MCF 10A (cell line): ENCODE measurements at places on chromosomes 4 and X. TPM values are rescaled to one million over a fixed set of nuclear protein-coding genes. Genes with fewer than 3 reads are reported as not detected.

Gene CACNA1F
- not detected in 2 replicates for total RNA-seq

Gene OPRPN
- total RNA-seq: not detected in 2 replicates

Gene CXCL11
- not detected in 2 replicates for total RNA-seq

Gene ZNF718
- total RNA-seq: 10.8 and 12.2 TPM in 2 replicates

Gene MAGEA9B
- total RNA-seq: not detected in 2 replicates

Gene CPZ
- not detected in 2 replicates for total RNA-seq

Gene ARMCX4
- total RNA-seq: not detected in 2 replicates

DNA sequence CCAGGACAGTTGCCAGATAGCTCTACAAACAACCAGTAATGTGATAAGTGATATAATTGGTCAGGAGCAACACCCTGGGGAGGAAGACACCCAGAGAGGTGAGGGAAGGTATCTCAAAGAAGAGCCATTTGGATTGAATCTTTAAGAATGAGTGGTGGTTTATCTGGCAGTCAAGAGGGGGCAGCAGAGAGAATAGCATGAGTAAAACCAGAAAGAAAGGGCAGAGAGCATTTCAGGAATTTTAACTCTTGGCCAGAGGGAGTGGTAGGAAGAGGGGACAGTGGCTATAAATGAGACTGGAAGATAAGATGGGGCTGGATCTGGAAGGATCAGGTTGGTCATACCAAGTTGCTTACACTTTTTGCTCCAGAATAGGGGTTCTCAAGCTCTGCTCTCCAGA is 5.9 kb upstream of the SEPTIN6 start:
- DNase-seq: peak; percentile 67
- H3K4me1 ChIP-seq: no peaks in the 10 kb centered on the region
- no peak overlapping the region for H3K4me3 ChIP-seq
- H3K36me3 ChIP-seq: no peaks in the 10 kb centered on the region

DNA sequence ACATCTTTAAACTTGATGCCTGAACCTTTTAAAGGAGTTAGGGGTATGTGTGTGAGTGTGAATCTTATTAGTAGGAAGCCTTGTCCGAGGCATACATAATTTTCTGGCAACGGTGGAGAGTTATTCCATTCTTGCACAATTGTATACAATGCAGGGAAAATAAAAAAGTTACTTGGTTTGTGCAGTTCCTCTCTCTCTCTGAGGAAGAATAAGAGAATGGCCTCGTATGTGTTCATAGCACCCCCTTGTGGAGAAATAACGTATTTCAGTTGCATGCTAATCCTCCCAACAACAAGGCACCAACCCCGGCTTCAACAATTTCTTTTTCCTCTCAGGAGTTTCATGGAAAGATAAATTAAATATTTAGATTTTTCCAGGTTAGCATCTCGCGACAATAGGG is 33.7 kb upstream of the FGF13 start:
- no peaks in the 10 kb centered on the region for H3K4me1 ChIP-seq
- peak; percentile 66 for DNase-seq
- H3K4me3 ChIP-seq: no peak overlapping the region
- H3K27me3 ChIP-seq: peaks cover 19% of the 10 kb centered on the region

DNA sequence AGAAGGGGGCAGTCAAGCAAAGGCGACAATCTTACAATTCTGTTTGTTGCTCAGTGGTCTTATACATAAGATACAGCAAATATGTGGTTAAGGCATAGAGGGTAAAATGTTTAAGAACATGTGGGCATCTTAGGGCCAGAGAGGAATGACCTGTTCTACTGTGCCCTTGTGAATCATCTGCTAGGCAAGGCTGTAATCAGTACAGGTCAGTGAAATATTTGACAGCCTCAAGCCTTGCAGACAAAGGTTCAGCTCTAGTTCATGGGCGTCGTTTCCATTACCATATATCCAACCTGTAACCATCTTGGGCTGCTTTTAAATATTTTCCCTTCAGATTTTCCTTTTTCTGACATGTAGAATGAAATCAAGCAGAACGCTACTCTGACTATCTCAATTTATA is 37.3 kb downstream of the AGA start:
- no peaks in the 10 kb centered on the region for H3K4me1 ChIP-seq
- H3K36me3 ChIP-seq: no peaks in the 10 kb centered on the region
- H3K27ac ChIP-seq: no peak overlapping the region
- H3K27me3 ChIP-seq: no peaks in the 10 kb centered on the region
- DNase-seq: no peak
- H3K4me3 ChIP-seq: no peak overlapping the region

GRCh38 chrX:85611926-85612325 is 232.5 kb upstream of the POF1B start:
- peaks cover 3% of the 10 kb centered on the region for H3K27me3 ChIP-seq
- no peak overlapping the region for H3K27ac ChIP-seq
- H3K36me3 ChIP-seq: no peaks in the 10 kb centered on the region
- H3K4me3 ChIP-seq: no peak overlapping the region
- H3K4me1 ChIP-seq: peaks cover 5% of the 10 kb centered on the region

DNA sequence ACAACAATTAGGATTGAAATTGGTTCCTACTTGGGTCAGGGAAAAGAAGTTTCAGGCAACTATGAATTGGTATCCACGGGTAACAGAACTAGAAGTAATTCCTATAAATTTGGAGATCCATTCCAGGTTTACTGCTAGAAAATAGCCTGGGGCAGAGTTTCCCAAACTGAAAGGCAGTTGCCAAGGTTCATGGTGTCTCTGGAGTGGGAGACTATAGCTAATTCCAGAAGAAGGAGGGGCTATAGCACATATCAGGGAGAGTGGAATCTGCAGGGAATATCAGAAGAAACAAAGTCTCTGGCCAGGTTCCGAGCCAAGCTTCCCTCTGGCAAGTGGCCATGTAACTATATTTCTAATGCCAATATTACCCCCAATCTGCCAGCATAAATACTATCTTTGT is 166.3 kb downstream of the GALNTL6 start:
- H3K36me3 ChIP-seq: no peaks in the 10 kb centered on the region
- H3K27me3 ChIP-seq: peaks cover 53% of the 10 kb centered on the region
- no peak overlapping the region for H3K27ac ChIP-seq
- DNase-seq: peak; percentile 4

GRCh38 chrX:86946569-86946968 is 571.0 kb upstream of the KLHL4 start:
- peaks cover 34% of the 10 kb centered on the region for H3K27me3 ChIP-seq
- no peak overlapping the region for H3K27ac ChIP-seq
- no peak overlapping the region for H3K4me3 ChIP-seq
- H3K4me1 ChIP-seq: no peaks in the 10 kb centered on the region

DNA sequence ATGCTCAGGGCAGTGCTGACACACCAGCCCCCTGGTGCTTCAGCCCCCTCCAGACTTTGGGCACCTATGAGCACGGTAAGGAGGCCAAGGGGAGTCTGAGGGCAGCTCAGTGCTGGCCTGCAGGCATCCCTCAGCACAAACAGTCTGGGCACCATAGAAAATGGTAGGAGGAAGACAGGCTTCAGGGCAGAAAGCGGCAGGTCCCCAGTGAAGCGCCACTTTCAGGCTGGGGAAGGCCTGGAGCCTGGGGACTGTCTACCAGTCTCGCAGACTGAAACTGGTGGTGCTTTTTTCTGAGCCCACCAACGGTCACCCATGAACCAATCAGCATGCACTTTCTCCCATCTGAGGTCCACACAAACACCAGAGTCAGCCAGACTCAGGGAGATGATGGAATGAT is 1074.7 kb downstream of the PCDH18 start:
- H3K27me3 ChIP-seq: no peaks in the 10 kb centered on the region
- DNase-seq: no peak
- no peak overlapping the region for H3K4me3 ChIP-seq
- H3K4me1 ChIP-seq: no peaks in the 10 kb centered on the region
- no peak overlapping the region for H3K27ac ChIP-seq
